ENCODE measurements at places on chromosomes 1 and 21.

GRCh38 chr1:19429611-19430010 is 55.7 kb downstream of the CAPZB start:
- DNase-seq, result no peak

- no peak for DNase-seq
Measured at GRCh38 chr1:110860174-110860573, 12.8 kb upstream of the CD53 start.

GRCh38 chr21:35113064-35113463 is 64.0 kb upstream of the RUNX1 start:
- no peak for DNase-seq

DNA sequence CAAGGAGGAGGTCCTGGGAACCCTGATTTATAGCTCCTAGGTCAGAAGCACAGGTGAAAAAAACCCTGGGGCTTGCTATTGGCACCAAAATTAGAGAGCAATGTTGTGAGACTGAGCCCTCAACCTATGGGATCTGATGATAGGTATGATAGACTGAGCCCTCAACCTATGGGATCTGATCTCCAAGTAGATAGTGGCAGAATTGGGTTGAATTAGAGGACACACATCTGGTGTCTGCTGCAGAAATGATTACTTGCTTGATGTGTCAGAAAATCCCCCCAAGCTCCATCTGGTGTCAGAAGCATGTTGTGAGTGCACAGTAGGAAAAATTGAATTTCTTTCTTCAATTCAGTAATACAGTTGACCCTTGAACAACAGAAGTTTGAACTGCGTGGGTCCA is 62.4 kb downstream of the MAP3K21 start:
- no peak for DNase-seq

DNA sequence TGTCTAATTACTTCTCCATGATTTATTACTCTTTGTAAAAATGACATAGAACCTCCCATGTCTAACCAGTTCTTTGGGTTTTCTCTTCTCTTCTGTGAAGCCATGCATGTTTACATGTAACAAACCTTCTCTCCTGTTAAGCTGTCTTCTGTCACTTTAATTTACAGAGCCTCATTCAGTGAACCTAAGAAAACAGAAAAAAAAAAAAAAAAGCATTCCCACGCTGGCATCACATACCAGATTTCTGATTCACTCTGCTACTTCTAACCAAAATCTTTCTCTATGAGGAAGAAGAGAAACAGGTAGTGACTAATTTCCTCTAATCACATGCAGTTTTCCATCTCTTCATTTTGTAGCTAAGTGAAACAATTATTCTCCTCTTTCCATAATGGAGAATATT is 141.4 kb upstream of the CXADR start:
- no peak for DNase-seq

DNA sequence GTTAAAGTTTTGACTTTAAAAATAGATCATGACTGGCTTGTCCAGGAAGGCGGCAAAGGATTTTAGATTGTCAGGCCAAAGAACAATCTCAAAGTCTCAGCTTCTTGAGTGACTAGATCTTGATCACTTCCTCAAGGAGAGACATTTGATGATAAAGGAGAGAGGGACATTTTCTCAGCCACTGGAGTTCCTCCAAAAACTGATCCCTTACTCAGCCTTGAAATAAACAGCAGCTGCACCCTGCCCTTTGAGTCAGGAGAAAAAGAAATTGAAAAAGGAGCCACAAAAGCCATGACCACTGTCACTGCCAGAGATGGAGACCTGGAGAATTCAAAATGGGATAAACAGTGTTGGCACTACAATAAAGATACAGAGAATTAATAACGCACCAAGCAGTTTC is 288.4 kb upstream of the PRMT6 start:
- DNase-seq, result no peak

Measured in activated T-cell treated with anti-CD3 and anti-CD28 coated beads for 48 hours (primary cell).